ENCODE measurements at places on chromosomes 16 and 17.
A peak's percentile ranks its signal among the peaks of the same experiment; 100 is the strongest.

DNA sequence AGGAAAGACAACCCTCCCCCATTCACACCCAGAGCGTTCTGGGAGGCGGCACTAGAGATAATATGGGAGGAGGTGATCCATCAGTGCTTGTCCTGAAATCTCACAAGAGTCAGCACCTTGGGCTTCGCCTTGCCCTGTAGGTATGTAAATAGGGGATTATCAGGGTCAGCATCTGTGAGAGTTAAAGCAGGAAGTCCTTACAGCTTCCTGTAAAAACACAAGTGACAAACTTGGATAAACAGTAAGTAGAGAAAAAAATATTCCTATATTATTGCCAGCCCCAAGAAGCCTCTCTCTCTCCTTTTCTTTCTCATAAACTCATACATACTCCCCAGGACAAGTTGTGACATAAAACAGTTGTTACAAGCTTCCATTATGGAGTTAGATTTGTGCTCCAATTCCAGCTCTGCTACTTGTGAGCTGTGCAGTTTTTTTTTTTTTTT is 187.7 kb downstream of the MAF start:
- DNase-seq, result no peak

DNA sequence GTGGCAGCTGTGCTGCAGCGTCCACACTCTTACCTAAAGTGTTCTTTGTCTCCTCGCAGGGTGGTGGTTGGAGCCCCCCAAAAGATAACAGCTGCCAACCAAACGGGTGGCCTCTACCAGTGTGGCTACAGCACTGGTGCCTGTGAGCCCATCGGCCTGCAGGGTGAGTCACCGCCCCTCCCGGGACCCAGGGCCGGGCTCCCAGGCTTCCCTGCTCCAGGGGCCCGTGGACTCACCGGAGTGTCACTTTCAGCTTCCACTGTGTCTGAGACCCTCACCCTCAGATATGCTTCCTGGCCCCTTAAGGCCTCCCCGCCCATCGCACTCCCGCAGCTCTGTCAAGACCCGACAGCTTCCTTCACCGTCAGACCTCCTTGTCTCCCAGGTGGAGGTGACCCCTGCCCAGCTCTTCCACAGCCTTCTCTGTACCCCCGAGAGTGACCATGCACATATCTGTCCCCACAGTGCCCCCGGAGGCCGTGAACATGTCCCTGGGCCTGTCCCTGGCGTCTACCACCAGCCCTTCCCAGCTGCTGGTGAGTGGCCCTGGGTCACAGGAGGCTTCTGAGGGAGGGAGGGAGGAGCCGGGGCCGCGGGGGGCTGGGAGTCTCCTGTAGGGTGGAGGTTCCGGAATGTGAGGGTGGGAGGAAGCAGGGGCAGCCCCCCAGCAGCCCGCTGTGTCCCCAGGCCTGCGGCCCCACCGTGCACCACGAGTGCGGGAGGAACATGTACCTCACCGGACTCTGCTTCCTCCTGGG is 1.8 kb downstream of the ITGAX start:
- no peak for DNase-seq

DNA sequence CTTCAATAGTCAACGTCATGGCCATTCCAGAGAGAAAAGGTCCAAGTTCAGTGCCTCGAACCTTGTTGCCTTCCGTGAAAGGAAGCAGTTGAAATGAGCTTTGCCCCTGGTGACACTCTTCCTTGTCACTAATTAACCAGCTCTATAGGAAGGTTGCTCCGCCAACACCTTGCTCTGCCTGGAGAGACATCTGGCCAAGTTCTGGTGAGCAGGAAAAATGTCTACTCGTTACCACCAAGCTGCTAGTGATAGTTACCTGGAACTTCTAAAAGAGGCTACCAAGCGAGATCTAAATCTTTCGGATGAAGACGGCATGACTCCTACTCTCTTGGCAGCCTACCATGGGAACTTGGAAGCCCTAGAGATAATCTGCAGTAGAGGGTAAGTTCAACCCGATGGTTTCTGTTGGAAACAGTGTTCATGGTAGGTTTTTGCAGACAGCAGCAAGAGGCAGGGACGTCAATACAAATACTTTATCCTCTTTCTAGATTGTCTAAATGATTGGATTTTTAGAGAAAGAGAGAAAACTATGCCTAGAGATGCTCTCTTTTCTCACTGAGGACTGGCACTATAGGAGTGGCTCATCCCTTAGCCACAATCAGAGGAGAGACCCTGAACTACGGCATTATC is at the start of gene ANKS4B:
ANKS4B (plus strand) TSS at position 179 of the 630 bp plus-strand sequence; CDS start at position 218, 39 bp downstream.
- no peak for DNase-seq

- DNase-seq, result no peak
Observed at GRCh38 chr17:7582396-7583252, 1.0 kb upstream of the MPDU1 start.

GRCh38 chr17:63722403-63722802 is 19.2 kb downstream of the STRADA start:
- DNase-seq, result no peak

DNA sequence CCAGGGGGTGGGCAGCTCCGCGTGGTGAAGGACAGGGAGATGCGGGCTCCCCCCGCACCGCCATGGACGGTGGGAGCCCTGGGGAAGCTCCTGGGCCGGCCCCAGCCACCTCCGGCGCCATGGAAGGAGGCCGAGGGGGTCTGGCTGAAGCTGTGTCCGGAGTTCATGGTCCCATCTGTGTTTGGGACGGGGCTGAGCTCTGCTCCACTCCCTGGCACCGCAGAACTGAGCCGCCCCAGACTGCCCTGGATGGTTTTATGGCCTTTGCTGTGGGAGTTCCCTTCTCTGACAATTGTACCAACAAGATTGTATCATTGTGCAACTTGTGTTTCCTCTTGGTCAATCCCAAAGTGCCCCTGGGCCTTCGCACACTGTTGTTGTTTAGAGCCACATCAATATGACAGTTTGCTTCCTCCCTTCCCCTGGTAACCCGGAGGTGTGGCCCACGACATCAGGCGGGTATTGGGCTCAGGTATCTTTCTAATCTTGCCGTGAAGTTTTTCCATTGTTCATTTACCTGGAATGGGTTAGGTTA is 942 bp downstream of the KRT23 start:
- DNase-seq, result peak; percentile 20

DNA sequence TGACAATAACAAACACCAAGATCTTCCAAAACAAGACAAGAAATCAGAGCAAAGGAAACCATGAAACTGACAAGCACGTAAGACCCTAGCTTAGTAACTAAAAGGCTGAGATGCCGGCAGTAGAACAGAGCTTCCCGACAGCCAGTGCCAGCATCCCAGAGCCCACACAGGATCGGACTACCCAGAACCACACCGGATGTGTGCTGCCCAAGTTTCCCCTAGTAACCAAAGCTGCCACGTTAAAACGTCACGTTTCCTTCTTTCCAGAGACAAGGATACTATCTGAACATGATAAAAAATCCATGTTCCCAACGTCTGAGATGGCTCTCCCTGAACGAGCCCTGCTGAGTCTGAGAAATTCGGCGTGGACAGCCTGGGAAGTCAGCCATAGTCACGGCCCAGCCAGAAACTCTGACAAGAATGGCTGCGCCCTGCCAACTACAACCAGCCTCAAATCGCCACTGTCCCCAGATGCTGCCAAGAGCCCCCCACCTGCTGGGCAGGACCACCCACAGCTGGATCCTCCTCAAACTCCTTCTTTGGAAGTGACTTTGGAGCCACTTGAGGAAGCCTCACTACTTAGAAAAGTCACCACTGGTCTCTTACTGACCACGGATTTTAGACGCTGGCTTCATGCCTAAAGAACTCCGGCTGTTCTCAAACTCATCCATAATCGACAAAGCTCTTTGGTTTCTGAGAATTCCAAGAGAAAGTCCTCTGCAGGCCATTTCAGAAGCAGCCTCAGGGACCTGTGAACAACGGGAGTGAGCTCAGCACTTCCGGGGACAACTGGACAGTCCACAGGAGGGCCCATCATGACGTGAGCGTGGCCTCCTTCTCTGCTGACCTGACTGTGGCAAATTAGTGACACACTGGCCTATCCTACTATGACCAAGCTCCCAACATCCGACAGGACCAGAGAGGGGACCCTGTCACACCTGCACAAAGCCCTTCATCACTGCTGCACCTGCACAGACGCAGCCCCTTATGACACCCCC is 16.7 kb downstream of the CCDC57 start:
- DNase-seq, result no peak

DNA sequence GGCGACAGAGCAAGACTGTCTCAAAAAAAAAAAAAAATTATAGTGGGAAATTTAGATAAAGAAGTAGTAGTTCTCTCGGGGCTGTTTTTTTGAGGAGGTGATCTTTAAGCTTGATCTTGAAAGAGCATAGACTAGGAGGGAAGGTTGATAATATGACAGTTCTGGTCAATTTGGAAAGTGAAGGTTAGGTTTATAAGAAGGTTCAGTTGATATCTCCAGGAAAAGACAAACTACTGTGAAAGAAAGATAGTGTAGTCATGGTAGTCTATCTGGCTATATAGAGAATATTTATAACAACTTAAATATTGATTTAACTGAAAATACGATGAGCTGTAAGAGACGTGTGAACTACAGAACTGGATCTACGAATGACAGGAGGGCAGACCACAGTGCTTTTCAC is 3.1 kb downstream of the ATF7IP2 start:
- DNase-seq, result no peak

GRCh38 chr16:2512735-2513404 is 882 bp upstream of the ATP6V0C start:
- peak; percentile 37 for DNase-seq

- no peak for DNase-seq
Observed at GRCh38 chr16:12568438-12568837, 235.2 kb downstream of the CPPED1 start.

DNA sequence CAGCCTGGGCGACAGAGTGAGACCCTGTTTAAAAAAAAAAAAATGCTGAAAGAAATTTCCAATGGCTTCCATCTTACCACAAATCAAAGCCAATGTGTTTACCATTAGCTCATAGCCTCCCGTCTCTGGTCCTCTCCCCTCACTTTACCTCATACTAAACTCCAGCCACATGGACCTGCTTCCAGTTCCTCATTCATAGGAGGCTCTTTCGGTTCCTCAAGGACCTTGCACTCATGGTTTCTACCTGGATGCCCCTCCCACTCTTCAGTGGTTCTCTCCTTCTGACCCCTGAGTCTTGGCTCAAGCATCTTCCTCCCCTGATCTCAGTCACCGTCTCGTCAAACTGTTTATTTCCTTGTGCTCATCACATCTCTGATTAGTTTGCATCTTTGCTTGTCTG is 3.8 kb upstream of the DEF8 start:
- no peak for DNase-seq

- DNase-seq, result no peak
Observed at GRCh38 chr17:20063665-20064648, 54.8 kb downstream of the SPECC1 start.

DNA sequence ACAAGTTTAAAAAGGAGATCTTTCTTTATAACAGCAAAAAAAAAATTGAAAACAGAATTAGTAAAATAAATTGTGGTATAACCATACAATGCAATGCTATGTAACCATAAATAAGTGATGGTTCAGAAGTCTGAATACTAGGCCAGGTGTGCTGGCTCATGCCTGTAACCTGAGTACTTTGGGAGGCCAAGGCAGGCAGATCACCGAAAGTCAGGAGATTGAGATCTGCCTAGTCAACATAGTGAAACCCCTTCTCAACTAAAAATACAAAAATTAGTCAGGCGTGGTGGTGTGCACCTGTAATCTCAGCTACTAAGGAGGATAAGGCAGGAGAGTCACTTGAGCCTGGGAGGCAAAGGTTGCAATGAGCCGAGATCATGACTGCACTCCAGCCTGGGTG is 34.6 kb downstream of the CCT6B start:
- DNase-seq, result no peak

DNA sequence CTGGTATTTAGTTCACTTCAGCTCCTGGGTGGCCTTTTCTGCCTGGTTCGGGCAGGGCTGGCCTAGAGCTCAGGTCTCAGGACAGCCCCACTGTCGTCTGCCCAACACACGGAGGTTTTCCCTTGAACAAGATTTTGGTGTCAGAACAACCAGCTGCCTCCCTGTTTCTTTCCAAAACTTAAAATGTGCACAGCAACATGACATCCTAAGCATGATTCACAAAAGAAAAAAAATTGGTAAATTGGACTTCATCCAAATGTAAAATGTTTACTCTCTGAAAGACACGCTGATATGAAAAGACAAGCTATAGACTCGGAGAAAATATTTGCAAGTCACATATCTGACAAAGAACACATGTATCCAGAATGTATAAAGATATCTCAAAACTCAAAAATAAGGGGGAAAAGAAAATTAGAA is 197.8 kb upstream of the CHMP6 start:
- no peak for DNase-seq

DNA sequence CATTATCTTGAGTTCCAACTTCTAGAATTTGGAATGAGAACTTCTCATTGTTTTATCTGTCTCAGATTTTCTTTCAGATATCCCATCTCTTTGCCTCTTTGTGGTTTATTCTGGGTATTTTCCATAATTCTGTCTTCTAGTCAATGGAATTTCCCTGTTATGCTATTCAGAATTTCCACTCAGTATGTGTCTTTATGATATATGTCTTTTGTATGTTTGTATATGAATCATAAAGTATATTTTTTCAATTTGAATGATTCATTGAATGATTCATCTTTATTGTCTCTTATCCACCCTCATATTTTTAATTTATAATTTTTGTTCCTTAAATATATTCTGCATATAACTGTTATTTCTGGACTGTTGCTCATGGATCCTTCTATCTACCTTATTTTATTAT is 729.7 kb upstream of the GOT2 start:
- DNase-seq, result no peak

GRCh38 chr16:6493555-6493954 is 839.1 kb upstream of the RBFOX1 start:
- DNase-seq, result no peak

DNA sequence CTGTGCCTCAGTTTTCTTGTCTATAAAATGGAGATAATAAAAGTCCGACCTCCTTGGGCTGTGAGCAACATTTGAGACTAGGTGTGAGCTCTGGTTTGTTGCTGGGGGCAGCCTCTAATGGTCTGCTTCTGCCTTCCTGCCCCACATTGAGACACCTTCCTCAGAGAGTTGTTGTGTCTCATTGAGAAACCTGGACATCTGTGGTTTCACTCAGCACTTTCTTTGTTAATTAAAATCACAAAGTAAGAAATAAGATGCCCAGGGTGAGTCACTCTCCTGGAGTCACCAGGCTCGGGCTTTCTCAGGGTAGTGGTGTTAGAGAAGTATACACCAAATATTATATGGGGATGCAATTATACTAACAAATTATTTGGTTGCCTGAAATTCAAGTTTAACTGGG is 389.2 kb upstream of the SALL1 start:
- DNase-seq, result no peak

DNA sequence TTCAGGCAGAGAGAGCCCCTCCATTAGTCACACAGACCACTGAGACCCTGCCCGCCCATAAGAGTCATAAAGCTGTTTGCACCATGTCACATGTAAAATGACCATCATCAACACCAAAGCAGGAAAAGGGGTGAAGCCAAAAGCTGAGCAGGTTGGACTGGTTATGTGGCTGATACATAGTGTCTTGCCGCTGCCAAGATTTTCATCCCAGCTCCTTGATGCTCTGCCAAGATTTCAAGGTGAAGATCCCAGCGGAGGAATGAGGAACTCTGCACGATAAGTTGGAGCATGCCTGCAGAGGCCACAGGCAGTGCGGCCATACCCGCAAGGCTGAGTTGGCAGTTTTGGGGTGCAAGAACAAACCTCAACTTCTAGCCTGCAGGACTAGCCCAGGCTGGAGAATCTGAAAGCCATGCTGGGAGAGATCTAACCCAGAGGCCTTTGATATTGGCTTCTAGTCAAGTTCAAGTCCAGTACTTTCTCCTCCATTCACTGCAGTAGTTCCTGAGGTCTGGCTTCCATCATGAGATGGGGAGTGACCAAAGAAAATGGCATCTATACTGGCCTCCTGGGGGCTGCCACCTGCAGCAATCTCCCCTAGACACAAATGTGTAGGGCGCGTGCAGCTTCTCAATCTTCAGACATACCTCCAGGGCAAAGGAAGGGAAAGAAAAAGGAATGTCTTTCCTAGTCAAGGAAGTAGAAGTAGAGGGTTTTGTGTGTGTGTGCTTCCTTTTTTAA is 79.7 kb upstream of the NOL11 start:
- no peak for DNase-seq

Data from CD4-positive, alpha-beta T cell treated with Interleukin-4 for 1 hour (primary cell).